Cortex of kidney (tissue), 1 donor: ENCODE measurements at places on chromosomes 2 and 18.

GRCh38 chr2:142961202-142961601, 83.7 kb downstream of the KYNU start:
- DNase-seq: no peak

GRCh38 chr18:27377251-27377650, 192.1 kb upstream of the CHST9 start:
- DNase-seq: no peak

GRCh38 chr18:59379772-59380522, 20.9 kb upstream of the LMAN1 start:
- DNase-seq: no peak

- no peak for DNase-seq
These were observed 7.2 kb downstream of the PMS1 start for GRCh38 chr2:189791338-189792042.

GRCh38 chr2:230914886-230915285, 10.2 kb downstream of the GPR55 start:
- DNase-seq: no peak

- no peak for DNase-seq
These were observed 246.1 kb downstream of the EXOC6B start for GRCh38 chr2:72579591-72580180.

- DNase-seq: no peak
These were observed 60.0 kb upstream of the KLF7 start for GRCh38 chr2:207225773-207226172.

GRCh38 chr2:215712871-215713790, 277.3 kb upstream of the FN1 start:
- DNase-seq: no peak

- DNase-seq: no peak
These were observed 37.6 kb upstream of the FZD7 start for GRCh38 chr2:201996006-201996405.

- DNase-seq: no peak
These were observed 58.3 kb downstream of the WDR7 start for GRCh38 chr18:56709463-56709862.

DNA sequence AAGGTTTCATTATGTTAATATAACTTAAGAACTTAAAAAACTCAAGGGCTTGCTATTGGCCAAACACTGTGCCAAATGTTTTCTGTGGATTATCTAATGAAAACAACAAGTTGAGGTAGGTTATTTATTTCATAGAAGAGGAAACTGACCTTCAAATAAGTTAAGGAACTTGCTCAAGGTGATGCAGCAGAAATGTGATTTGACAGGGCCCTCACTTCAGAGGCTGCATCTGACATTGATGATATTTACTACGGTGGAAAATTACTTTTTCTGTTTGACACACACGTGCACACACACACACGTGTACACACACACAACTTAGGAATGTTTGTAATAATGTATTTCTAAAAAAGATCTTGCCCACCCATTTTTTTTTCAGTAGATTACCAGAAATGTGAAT, 137.2 kb upstream of the CXCR4 start:
- DNase-seq: no peak

GRCh38 chr18:72692595-72692994, 148.5 kb upstream of the CBLN2 start:
- no peak for DNase-seq

DNA sequence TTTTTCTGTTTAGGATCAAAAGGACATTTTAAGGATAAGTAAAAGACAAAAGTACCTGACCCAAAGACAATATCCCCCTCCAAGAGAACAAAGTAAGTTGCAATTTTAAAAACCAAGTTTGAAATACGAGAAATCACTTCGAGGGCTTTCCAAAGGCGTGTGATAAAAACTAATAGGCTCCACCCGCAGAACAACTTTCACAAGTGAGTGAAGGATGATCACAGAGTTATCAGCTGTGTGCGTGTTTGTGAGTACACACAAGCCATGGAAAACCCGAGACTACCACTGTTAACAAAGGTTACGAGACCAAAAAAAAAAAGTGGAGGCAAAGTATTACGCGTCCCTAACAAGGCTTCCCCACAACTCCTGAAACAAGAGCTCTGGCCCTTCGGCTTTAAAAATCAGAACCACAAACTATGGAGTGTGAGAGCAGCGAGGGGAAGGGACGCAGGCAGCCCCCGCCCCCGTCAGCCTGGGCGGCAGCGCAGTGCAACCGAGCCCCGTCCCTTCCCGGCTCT, 719 bp downstream of the SMAD2 start:
- DNase-seq: no peak

- no peak for DNase-seq
These were observed 19.1 kb downstream of the PDK1 start for GRCh38 chr2:172574965-172575364.

- DNase-seq: no peak
These were observed 417.6 kb upstream of the MEX3C start for GRCh38 chr18:51614967-51615571.

DNA sequence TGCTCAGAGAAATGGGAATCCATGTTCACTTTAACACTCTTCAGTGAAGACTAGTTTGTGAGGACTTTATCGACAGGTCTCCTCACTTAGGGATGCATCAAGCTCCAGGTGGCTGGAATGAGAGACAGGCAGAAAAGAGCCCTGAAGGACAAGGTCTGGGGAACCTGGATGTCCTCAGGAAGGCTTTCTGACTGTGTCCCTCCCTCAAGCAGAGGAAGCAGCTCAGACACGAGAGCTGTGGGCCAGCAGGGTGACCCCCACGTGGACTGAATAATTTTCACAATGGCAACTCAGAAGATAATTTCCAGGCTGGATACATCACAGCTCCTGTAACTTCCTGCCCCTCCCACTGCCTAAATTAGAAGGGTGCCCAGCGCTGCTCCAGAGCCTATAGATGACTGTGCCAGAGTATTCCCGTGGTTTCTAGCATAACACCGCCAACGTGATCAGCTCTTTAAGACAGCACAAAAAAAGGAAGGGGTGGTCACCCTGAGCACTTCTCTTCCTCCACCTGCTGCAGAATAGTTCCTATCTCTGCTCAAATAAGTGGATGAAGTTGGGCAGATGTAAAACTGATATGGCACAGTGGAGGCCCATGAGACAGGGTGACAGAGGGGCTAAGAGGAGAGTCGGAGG, 25.7 kb upstream of the NCK2 start:
- DNase-seq: no peak

DNA sequence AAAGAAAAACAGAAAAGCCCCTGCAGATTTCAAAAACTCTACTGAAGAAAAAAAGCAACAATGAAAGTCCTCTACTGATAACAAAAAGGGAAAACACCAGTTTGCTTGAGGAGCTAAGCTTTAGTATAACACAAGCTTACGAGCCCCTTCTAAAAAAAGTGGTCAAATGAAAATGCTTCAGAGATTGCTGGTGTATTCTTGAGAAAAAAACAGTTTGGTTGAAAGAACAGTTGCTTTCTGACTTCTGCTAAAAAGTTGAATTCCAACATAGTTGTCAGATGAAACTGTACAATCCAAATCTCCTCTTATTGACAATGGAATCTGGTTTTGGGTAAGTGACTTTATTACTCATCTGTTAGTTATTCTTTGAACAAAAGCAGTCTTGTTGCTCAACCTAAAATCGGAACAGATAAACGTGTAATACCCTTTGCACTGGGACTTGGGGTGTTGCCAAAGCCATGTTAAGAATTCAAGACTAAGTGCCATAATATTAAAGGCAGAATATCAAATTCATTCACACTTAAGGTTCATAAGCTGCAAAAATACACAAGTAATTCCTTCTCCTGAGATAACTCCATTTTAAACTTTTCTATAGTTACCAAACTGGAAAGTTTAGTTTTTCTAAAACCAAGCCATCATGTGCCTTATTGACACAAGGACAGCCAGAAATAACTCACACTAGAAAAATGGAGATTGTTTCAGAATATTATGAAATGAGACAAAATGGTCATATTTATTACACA, 45.3 kb upstream of the SPAG16 start:
- no peak for DNase-seq

GRCh38 chr2:197919487-197919886, 115.1 kb downstream of the PLCL1 start:
- DNase-seq: no peak

- no peak for DNase-seq
These were observed 68.5 kb downstream of the TMEM237 start for GRCh38 chr2:201574766-201575165.

- no peak for DNase-seq
These were observed 6.3 kb upstream of the MCFD2 start for GRCh38 chr2:46921676-46922448.

DNA sequence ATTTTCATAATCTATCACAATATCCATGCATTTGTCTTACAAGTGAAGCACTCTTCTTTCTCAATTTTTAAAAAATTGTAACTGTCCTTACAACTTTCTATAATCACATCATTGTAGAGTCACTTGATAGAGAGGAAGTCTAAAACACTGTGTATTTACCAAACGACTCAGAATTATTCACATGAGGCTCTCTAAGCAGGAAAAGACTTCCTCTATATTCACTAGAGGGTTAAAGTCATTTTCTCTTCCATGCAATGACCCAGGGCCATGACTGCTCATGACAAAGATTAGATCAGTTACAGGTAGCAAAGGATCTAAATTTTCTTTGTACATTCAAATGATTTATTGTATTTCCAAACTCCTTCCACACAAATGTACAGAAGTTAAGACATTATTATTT, 9.0 kb upstream of the SLC1A4 start:
- no peak for DNase-seq

DNA sequence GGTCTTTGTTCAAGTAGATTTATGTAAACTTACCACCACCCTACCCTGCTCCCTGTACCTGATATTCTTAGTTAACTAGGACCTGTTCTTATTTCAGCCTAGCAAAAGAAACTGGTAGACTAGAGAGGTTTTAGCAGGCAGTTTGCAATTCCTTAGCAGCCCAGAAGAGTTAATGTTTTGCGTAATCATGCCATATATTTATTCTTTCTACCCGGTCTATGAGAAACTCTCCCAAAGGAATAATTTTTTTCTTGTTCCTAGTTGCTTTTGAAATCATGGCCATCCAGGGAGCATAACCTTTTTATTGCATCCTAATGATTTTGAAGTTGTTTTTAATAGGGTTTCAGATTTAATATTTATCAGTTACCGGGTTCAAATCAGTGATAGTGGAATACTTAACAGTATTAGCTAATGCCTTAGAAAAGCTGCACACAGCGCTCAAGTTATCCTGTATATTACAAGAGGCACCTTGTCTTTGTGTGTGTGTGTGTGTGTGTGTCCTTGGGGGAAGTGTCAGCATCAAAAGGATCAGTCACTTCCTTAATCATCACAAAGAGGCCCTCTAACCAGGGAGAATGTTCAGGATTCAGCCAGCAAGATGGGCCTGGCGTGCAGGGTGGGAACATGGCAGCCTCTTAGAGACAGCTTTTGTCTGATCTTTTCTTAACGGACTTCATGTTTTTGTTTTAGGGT, 52.9 kb downstream of the CABLES1 start:
- no peak for DNase-seq

GRCh38 chr2:156294945-156295580, 37.5 kb downstream of the NR4A2 start:
- no peak for DNase-seq

DNA sequence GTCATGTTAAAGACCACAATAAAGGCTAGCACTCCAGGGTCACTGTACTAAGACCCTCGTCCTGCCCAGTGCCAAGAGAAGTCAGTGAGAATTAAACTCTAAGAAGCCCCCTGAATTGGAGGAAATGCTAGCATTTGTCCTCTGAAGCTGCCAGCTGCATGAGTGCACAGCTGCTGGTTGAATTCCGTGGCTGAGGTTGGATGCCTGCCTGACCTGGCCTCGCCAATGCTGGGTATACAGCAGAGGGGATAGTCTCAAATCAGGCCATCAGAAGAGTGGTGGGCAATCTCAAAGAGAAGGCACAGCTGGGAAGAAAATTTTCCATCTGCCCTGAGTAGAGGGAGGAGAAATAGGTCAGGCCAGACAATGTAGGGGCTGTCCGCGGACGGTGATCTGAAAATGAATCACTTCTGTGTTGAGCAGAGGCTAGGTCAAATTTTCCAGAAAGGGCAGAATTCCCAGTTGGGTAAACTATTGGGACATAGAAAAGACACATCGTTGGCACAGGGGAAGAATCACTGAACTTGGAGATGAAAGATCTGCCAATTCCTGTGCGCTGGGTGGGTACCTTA, 110.5 kb upstream of the AGAP1 start:
- DNase-seq: no peak

DNA sequence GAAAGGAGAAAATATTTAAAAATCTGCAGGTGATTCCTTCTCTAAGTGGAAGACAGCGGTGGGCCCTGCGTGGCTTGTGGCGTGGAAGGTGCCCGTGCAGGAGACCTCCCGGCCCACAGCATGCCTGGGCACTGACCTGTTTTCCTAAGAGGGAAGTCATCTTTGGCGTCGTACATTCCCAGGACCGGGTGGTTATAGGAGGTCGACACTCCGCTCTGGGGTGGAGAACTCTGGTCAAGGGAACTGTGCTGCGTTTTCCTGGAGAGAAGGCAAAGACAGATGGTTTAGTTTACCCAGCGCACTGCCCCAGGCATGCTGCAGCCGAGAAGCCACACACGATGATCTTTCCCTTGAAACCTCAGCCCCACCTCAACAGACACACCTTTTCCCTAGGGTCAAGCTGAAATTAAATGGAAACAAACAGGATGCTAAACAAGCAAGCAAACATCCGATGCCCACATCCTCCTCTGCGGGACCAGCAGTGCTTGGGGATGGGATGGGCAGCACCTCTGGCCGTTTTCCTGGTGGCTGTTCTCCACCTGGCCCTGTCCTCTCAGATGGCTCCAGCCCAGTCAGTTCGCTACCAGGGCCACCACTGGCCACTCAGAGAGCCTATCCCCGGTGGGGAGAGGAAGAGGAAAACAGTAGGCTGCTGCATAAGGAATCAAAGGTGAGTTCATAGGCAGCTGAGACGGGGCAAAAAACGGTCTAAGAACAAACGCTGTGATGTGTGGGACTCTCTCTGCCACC, 244.1 kb downstream of the HDAC4 start:
- no peak for DNase-seq

DNA sequence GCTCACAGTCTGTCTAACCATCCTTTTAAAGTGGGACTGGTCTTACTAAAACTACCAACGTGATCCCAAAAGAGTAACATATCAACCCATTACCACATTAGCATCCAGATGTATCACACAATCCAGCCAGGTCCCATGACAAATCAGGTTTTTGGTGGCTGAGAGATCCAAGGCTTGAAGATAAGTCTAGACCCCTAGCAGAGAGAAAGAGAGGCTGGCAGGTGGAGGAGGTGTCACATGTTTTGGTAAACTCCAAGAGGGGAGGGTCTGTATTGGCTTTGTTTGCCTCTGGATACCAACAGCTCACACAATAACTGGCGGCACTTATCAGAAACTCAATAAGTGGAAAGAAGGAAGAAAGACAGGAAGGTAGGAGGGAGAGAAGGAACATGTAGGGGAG, 357.6 kb downstream of the SS18 start:
- no peak for DNase-seq

DNA sequence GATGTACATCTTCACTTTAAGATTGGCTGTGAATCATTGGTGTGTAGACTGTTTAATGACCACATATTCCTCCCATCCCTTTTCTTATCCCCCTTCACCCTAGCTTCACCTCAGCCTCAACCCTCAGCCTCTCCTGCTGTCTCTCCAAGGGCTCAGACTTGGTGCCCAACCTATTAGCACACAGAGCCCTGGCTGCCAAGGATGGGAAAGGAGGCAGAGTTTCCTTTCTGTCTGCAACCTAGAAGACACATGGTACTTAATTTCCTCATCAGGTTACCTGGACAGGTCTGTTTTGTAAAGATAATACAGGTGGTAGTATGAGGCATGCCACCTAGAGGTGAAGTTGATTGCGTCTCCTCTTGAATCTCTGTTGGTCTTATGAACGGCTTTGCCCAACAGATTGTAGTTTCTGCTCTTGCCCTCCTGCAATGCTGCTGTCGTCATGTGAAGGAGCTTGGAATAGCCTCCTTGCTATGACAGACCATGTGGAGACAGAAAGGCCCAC, 44.5 kb upstream of the RMND5A start:
- DNase-seq: no peak
